Mesenchymal stem cell (in vitro differentiated cells and primary cell): ENCODE measurements at places on chromosomes 7 and 10.
A peak's percentile ranks its signal among the peaks of the same experiment; 100 is the strongest.

GRCh38 chr10:104170610-104171254 lies 48.8 kb downstream of the SFR1 start:
- H3K27me3 ChIP-seq = no peaks in the 10 kb centered on the region
- no peak for DNase-seq
- no peak overlapping the region for H3K27ac ChIP-seq
- peaks cover 3% of the 10 kb centered on the region for H3K4me1 ChIP-seq
- H3K36me3 ChIP-seq = no peaks in the 10 kb centered on the region

GRCh38 chr7:70940597-70940996 lies 191.3 kb upstream of the GALNT17 start:
- no peaks in the 10 kb centered on the region for H3K27me3 ChIP-seq
- no peak for DNase-seq
- no peak overlapping the region for H3K4me3 ChIP-seq
- H3K27ac ChIP-seq = no peak overlapping the region
- no peaks in the 10 kb centered on the region for H3K36me3 ChIP-seq
- no peaks in the 10 kb centered on the region for H3K4me1 ChIP-seq

GRCh38 chr7:45589061-45589460 lies 14.9 kb downstream of the ADCY1 start:
- no peak overlapping the region for H3K4me3 ChIP-seq
- no peaks in the 10 kb centered on the region for H3K4me1 ChIP-seq
- H3K27ac ChIP-seq = no peak overlapping the region
- H3K27me3 ChIP-seq = peaks cover 29% of the 10 kb centered on the region
- no peaks in the 10 kb centered on the region for H3K36me3 ChIP-seq

DNA sequence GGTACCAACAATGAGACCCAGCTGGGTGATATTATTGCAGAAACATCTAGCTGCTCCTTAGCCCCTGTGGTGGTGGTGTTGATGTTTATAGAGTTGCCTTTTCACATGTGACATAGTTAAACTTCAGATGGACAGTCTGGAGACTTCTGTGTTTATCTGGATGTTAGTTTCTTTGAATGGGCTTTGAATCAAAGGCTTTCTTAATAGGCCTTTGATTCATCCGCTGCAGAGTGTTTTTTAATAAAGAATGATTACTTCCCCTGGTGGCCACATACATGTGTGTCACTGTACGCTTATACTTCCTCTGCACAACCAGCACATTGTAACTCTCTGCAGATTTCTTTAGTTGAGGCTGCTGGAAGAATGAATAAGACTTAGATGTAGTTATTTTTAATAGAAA lies 221.0 kb downstream of the DYNC1I1 start:
- no peaks in the 10 kb centered on the region for H3K4me1 ChIP-seq
- DNase-seq = no peak
- H3K4me3 ChIP-seq = no peak overlapping the region
- H3K36me3 ChIP-seq = no peaks in the 10 kb centered on the region
- H3K27ac ChIP-seq = no peak overlapping the region
- H3K27me3 ChIP-seq = no peaks in the 10 kb centered on the region

DNA sequence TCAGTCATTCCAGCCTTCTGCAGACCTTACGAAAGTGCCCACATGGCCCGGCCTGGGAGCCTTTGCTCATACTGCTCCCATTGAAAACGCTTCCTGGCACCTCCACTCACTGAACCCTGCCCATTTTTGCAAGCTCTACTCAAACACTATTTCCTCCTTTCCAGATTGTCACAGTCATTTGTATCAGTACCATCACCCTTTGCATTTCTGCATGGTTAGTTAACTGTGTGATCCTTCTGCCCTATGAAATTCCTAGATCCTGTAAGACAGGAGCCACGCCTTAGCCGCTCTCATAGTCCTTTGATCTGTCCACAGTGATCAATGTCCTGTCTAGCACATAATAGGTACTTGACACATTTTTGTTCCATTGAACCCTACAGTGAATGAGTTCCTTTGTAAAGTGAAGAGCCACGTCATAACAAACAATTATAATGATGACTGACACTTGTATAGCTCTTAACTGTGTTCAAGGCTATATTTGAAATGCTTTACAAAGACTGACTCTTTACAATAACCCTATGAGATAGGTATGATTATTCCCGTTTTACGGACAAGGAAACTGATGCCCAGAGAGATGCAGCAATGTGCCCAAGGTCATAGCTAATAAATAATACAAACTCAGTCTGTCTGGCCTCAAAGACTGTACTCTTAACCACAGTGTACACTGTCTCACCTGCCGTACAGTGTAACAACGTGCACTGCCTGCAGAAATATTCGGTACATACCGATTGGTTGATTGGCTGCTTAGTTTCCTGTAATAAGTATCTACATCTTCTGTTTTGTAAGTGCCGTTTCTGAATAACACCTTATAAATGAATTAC lies 16.6 kb upstream of the ITIH2 start:
- no peaks in the 10 kb centered on the region for H3K27me3 ChIP-seq
- H3K36me3 ChIP-seq = no peaks in the 10 kb centered on the region
- no peak for DNase-seq

DNA sequence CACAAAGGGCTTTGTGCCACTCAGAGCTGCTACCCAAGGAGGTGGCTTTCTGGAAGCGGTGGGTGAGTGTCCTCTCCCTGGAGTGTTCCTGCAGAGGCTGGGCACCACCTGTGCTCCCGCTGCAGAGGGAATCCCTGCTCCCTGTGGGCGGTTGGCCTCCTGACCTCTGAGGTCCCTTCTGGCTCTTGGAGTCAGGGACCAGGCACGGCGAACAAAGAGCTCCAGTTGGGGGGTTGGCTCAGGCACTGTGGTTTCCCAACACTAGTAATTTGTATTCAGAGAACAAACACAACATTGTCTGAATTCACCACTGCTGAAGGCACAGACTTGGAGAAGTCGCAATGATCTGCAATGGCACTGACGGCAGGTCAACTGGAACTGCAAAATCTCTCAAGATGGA lies 328.9 kb downstream of the PRPF18 start:
- H3K27me3 ChIP-seq = no peaks in the 10 kb centered on the region
- H3K4me1 ChIP-seq = peaks cover 12% of the 10 kb centered on the region
- no peak for DNase-seq
- no peaks in the 10 kb centered on the region for H3K36me3 ChIP-seq

GRCh38 chr7:28354601-28355402 lies 57.5 kb upstream of the CREB5 start:
- DNase-seq = peak; percentile 79
- peak overlapping the region; percentile 74 for H3K27ac ChIP-seq
- no peaks in the 10 kb centered on the region for H3K27me3 ChIP-seq
- no peaks in the 10 kb centered on the region for H3K36me3 ChIP-seq

GRCh38 chr7:148306759-148307158 lies 283.8 kb upstream of the C7orf33 start:
- no peaks in the 10 kb centered on the region for H3K36me3 ChIP-seq
- no peak for DNase-seq

GRCh38 chr10:16689227-16689626 lies 128.0 kb downstream of the RSU1 start:
- H3K4me3 ChIP-seq = no peak overlapping the region
- H3K36me3 ChIP-seq = peaks cover 11% of the 10 kb centered on the region
- H3K4me1 ChIP-seq = no peaks in the 10 kb centered on the region
- no peak for DNase-seq

DNA sequence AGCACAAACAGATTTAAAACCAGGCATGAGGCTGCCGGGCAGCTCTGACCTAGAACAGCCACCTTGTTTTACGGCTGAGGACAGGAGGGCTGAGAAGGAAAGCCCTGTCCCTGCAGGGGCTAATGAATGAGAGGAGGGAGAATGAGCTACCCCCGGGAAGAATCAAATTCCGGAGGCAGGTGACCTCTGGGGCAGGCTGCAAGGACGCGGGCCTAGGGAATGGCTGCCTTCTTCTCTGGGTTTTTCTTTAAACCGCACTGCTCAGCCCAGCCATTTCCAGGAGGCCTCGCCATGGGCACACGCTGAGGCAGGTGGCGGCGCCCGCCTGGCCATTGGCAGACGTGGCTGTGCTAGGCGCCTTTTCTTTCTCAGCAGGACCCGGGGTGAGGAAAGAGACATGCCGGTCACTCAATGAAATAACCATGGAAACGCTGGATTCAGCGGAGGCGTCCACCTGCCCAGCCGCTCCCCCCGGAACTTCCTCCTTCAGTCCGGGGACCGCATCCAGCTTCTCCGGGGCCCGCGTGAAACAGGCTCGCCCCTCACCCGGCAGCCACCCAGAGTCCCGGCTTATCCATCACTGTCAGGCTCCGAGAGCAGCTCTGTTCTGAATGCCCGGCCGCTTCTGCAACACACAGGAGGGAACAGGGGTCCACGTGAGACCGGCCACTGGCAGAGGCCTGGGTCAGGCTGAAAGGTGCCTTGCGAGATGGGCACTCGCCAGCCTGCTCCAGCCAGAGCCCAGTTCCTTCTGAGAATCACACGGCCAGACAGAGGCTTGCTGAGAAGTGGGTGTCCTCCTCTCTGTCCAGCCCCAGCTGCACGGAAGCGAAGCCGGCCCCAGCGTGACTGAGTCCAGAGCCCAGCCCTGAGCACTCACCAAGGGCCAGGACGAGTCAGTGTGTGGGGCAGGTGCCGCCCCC lies 82.1 kb downstream of the PDGFA start:
- H3K27ac ChIP-seq = no peak overlapping the region
- H3K27me3 ChIP-seq = peaks cover 4% of the 10 kb centered on the region
- H3K4me1 ChIP-seq = peaks cover 33% of the 10 kb centered on the region
- H3K4me3 ChIP-seq = no peak overlapping the region

DNA sequence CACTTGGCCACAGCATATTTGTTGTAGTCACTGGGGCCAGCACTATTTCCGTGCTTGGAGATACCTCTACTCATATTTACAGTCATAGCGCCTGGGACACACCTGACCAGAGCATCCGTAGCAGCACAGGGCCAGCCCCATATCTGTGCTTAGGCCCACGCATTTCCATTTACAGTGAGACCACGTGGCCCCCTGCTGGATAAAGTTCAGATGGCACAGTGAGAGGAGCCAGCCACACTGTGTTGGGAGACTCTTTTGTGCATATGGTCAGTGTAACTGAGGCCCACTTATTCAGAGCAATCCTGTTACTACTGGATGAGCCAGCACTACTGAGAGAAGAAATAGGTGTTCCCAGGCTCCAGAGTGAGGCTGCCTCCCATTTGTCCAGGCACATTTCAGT lies 455.3 kb downstream of the REEP3 start:
- H3K4me3 ChIP-seq = no peak overlapping the region
- H3K27ac ChIP-seq = no peak overlapping the region
- peaks cover 4% of the 10 kb centered on the region for H3K36me3 ChIP-seq
- DNase-seq = peak; percentile 9
- H3K27me3 ChIP-seq = peaks cover 7% of the 10 kb centered on the region

DNA sequence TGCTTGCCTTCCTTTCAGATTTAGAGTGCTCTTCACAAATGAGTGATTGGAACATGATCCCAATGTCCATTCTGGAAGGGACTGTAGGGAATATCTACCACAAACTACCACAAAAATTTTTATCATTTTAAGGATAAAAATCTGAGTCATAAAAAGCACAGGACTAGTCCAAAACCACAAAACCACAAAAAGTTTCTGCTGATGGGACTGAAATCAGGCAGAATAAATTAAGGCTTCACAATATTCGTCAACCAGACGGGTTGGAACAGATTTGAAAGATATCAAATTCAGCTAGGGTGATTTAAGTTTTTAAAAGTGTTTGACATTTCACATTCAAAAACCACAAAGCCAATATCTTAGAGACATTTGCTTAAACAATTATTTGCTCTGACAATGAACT lies 100.1 kb upstream of the PTN start:
- no peaks in the 10 kb centered on the region for H3K27me3 ChIP-seq
- DNase-seq = peak; percentile 58
- no peak overlapping the region for H3K4me3 ChIP-seq
- H3K36me3 ChIP-seq = no peaks in the 10 kb centered on the region
- H3K27ac ChIP-seq = no peak overlapping the region
